HT-29 (cell line): ENCODE measurements at places on chromosomes 1 and 21.
A peak's percentile ranks its signal among the peaks of the same experiment; 100 is the strongest.

DNA sequence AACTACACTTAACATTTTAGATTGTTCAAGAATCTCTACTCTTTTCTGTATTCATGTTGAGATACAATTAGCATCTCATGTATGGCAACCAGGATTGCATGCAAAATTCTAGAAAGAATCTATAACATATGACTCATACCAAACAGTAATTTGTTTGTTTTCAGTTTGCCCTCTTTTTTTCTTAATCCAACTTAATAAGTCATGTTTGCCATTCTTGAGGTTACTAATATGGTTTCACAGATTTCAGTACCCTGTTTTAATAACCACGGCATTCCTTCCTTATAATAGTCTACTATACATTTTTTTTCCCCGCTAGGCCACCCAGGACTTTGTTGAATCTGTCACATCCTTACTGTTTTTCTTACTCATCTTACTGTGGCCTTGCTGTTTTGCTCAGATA lies 140.8 kb downstream of the FMN2 start:
- no peak for DNase-seq

DNA sequence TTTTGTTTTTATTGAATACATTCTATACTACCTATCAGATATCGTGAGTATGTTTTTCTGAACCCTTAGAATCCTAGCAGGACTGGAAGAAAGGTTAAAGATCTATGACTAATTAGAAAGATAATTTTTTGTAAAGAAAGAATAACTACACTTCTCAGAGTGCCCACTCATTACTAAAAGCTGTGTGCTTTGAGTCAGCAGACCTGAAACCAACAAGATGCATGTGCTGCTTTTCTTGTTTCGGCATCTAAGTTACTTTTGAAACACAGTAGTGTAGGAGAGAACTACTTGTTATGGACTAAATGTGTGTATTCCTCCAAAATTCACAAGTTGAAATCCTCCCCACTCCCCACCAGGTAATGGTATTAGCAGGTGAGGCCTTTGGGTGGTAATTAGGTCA lies 127.8 kb upstream of the ESRRG start:
- DNase-seq, result no peak

DNA sequence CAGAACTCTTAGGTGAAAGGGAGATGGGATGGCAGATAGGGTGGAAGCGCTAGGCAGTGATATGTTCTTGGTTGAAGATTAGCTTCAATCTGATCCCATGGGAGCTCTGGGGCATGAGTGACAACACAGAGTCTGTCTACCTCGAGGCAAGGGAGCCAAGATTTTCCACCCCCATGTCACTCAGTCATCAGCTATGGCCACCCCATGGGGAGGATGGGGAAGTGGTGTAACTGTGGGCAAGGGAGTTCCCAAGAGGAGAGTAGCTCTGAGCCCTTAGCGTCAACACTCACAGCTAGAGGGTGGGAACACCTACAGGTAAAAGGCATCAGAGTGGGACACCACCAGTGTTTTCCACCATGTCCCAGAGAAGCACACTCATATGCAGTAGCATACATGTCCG lies 30.3 kb upstream of the C1QA start:
- no peak for DNase-seq

GRCh38 chr1:226533220-226533619 lies 15.3 kb upstream of the STUM start:
- DNase-seq, result no peak

- DNase-seq, result no peak
These were observed 183.5 kb downstream of the PATJ start for GRCh38 chr1:61925591-61926298.

DNA sequence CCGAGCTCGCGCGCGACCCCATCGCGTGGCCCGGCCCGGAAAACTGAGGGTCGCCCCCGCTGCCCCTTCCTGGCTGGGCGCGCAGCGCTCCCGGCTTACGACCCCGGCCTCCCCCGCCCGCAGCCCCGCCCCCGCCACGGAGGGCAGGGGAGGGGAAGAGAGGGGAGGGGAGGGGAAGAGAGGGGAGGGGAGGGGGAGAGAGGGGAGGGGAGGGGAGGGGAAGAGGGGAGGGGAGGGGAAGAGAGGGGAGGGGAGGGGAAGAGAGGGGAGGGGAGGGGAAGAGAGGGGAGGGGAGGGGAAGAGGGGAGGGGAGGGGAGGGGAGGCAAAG lies 6.7 kb upstream of the ANKRD65 start:
- DNase-seq, result no peak

DNA sequence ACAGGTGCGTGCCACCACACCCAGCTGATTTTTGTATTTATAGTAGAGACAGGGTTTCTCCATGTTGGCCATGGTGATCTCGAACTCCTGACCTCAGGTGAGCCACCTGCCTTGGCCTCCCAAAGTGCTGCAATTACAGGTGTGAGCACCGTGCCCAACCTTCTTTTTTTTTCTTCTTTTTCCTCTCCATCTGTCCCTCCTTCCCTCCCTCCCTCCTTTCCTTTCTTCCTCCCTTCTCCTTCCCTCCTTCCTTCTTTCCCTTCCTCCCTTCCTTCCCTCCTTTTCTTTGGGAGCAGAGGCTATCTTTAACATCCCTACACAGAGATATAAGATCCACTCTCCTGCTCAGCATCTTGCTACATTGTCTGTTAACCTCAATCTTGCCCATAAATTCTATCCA lies 24.4 kb upstream of the FAM89A start:
- no peak for DNase-seq

DNA sequence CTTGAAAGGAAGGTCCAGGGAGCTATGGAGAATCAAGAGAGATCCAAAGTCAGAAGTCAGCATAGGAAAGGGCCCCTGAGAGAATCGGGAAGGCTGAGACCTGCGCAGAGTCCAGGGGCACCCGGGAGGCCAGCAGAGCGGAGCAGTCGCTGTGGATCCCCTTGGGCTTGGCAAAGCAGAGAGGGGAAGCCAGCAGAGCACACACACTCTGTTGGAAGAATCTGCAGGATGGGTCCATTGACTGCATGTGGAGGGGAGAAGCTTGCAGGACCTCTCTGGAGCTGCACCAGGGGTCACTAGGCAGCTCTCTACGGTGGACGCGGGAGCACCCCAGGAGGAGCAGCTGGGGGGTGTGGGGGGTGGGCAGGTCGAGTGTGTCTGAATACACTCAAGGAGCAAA lies 6.4 kb downstream of the RIPK4 start:
- DNase-seq, result no peak

- DNase-seq, result no peak
These were observed 121.5 kb downstream of the OLFML2B start for GRCh38 chr1:161902182-161902581.

DNA sequence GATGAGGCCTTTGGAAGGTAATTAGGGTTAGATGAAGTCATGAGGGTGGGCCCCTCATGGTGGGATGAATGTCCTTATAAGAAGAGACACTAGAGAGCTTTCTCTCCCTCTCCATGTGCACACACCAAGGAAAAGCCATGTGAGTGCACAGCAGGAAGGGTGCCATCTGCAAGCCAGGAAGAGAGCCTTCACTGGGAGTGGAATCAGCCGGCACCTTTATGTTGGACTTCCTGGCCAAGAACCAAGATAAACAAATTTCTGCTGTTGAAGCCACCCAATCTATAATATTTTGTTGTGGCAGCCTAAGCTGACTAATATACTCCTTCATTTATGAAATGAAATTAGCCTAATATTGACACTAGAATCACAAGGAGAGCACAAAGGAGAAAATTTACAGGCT lies 38.2 kb upstream of the PKP1 start:
- DNase-seq, result no peak

DNA sequence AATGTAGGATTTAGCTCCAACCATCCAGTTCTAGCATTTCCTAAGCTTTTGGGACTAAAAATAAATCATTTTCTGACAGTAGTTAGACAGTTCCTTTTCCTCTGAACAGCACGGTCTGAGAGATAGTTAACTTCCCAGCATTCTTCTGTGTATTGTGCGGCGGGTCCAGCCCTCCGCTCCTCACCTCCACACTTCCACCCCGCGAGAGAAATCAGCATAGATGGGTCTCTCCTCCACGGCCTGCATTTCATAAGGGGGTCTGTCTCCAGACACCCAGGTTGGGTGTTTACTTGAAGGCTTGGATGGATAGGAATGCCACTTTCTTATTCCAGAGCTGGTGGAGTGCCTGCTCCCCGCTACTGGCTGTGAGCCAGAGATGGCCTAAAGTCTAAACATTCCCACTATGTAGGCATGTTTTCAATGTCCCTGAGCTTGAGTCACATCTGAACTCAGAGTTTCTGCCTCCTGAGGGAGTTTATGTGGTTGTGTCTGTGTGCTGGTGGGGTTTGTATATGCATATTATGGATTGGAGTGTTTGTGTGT lies 38.0 kb upstream of the PPP2R5A start:
- no peak for DNase-seq

DNA sequence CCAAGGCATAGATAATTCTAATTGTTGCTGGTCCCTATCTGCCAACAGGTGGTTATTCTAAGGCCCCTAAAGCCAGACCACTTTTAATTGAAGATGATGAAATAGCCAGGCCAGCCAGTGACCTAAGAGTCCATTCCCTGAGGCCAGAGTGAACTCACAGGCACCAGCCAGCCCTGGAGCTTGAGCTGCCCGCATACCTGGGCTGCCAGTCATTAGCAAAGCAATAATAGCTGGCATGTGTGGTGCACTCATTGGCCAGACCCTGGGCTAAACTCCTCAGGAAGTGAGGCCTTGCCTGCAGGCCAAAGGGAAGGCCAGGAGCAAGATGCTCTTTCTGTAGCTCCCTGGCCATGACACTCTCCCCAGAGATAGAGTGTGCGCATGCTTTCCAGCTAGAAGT lies 180.4 kb upstream of the KLHDC7A start:
- DNase-seq, result no peak

- no peak for DNase-seq
These were observed 396.7 kb upstream of the DAB1 start for GRCh38 chr1:57820356-57821095.

DNA sequence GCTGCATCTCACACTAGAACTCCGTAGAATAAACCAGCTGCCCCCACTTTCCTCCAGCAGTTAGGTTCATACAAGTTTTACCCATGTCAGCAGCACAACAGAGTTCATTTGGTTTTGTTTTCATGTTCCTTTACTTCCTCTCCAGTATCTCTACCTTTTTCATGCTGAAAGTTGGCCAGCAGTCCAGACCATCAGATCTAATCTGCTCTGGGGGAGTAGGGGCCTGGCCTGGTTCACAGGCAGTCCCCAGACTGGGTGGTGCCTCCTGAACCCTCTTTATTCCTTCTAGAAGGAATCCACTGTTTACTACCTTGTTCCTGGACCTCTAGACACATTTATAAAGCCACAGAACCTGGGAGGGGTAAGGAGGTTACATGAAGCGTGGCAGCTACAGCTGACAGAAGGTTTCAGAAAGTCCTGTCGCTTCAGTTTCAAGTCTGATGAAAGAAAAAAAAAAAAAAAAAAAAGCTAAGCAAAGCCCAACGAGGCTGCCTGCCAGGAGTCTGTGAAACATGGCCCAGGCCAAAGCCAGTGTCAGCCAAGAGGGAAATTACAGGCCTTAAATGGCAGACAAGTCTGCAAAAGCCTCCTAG lies 184.6 kb upstream of the JUN start:
- DNase-seq, result peak; percentile 16

GRCh38 chr1:228391411-228392020 lies 15.1 kb downstream of the TRIM11 start:
- no peak for DNase-seq

GRCh38 chr1:53050310-53050709 lies 11.7 kb upstream of the PODN start:
- no peak for DNase-seq

DNA sequence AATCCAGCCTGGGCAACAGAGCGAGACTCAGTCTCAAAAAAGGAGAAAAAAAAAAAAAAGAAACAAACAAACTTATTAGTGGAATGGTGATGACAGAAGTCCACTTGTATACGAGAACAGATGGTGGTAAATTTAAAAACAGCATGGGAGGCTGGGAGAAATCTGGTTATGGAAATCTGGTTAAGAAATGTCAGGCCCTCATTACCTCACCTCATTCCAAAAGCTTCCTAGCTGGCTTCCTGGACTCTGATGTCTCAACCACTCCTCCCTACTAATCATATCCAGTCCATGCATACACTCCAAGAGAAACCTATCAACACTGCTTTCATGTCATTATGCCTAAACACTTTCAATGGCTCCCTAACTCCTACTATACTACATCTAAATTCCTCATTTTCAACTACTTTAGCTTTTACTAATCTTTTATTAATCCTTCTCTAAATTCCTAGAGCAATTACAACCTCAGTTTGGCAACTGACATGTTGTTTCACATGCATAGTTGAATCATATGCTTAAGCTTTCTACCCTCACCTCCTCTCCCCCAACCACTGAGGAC lies 52.9 kb downstream of the FOXJ3 start:
- DNase-seq, result no peak

- DNase-seq, result peak; percentile 71
These were observed 637 bp downstream of the LYPLA2 start for GRCh38 chr1:23791516-23792047.

DNA sequence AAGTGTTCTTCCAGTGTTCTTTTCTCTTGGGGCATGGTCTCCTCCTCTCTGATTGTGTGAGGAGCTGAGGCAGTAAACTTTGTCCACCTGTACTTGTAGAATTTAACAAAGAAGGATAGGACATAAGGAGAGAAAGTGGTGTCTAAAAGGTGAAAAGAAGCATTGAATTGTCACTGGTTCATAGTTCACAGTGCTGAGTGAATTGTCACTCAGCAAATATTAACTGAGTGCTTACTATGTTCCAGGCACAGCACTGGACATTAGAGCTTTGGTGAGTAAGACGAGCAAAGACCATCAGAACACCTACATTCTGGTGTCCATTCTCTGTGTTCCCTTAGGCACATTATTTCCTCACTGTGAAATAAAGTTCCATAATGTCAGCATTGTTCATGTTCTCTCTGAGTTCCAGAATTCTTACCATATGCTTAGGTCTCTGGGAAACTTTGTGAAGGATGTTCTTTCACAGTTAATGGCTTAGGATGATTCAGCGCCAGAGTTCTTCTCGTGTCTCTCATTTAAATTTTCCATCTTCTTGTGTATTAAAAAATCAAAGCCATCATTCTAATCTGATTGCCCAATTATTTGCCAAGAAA lies 156.8 kb upstream of the HOOK1 start:
- DNase-seq, result no peak

DNA sequence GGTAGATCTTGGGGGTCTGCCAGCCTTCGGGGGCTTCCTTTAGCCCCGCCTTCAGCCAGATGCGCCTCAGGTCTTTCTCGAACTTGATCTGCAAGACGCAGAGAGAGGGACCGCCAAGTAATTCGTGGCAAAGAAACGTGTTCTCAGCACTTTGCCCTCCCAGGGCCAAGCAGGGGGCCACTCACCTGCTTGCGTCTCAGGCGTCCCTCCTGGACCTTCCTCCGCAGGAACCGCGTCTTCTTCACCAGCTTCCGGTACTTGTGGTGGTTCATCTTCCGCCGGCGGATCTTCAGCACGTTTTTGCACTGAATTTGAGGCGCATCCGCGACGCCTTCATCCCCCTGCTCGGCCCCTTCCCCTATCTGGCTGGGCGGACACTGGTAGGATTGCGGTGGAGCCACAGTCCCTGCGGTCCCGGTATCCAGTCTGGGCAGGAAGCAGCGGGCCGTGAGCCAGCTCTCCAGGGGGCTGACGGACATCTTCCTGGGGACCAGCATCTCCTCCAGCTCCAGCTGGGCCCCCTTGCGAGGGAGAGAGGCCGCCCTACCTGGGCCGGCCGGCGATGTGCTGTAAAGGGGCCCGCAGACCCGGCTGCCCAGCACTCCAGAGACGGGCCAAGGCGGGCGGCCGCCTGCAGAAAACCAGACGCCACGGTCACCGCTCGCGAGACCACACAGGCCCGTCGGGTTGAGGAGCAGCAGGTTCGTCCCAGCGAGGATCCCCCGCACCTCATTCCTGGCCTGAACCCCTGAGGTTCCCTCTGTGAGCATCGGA lies 1.0 kb downstream of the AURKAIP1 start:
- DNase-seq, result no peak
